ENCODE measurements at places on chromosomes 13 and 19.

GRCh38 chr13:41970918-41971317, 10.0 kb upstream of the VWA8 start:
- no peak for DNase-seq

DNA sequence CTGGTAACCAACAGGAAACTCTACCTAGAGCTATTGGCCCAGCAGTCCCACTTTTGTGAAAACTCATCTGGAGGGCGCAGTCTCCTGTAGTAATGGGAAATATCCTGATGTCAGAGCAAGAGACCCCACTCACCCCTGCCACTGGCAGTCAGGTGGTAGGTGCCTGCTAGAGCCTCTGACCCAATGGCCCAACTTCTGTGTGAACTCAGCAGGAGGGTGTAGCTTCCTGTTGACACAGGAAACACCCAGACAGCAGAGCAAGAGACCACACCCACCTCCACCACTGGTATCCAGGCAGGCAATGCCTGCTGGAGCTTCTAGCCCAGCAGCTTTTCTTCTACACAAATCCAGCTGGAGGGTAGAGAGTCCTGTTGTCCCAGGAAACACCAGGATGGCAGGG, 1176.8 kb upstream of the PRR20A start:
- DNase-seq, result no peak

- no peak for DNase-seq
Measured at GRCh38 chr13:48630291-48630690, 23.4 kb upstream of the CYSLTR2 start.

GRCh38 chr19:1318678-1319471, 33.2 kb downstream of the EFNA2 start:
- no peak for DNase-seq

GRCh38 chr19:33504058-33504444, 17.5 kb downstream of the PEPD start:
- DNase-seq, result no peak

DNA sequence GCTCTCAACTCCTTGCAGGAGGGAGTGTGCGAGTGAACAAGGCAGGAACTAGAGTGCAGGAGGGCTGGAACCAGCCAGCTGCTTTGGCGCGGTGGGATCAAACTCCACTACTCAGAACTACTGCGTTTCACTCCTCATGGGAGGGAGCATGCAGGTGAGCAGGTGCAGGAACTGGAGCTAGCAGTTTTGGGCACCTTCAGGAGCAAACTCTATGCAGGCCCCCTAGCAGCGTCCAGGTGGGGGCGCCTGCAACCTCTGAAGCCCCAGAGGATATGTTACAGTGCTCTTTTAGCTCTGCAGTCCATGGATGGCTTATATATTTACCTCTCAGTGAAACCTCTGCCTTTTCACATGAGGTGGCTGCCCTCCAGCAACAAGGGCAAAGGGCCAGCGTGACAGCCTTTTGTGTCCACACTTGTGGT, 1303.4 kb downstream of the PCDH9 start:
- DNase-seq, result no peak

DNA sequence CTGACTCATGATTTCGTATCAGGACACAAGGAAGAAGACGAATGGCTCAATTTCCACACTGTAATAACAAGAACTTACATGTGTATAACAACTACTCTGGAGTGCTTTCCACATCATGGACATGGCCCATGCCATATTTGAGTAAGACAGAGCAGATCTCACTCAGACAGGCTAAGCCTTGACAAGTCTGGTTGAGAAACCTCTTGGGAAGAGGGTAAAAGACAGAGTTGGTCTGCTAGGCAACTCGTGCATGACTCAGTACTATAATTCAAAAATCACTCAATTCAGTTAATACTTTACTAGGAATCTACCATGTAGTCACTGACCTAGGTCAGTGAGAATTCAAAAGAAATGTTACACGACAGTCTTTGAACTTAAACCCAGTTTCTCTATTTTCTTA, 5.7 kb upstream of the THSD1 start:
- DNase-seq, result no peak

DNA sequence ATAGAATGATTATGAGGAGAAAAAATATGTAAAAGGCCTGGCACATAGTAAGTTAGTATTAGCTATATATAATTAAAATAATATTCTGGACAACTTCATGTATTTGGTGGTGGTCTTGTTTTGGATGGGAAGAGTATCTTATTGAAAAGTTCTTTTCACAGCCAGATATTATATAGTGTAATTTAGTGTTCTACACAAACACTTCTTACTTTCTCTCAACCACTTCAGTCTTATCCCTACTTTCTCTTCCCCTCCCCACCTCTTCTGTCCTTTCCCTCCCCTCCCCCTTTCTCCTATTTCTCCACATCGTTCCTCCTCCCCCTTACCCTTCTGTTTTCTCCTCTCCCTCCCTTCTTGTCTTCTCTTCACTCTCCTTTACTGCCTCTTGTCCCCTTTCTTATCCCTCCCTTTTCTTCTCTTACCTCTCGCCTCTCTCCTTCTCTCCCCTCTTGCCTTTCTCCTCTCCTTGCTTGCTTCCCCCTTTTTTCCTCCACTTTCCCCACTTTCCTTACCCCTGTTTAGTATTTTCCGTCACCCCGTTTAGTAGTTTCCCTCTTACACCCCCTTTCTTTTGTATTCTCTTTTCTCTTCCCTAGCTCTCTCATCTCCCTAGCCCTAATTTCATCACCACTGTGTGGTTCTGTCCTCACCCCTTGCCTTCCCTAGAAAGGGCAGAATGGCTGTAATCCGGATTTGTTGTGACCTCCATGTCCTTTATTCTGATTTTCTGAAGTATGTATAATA, 107.2 kb upstream of the MLNR start:
- no peak for DNase-seq

DNA sequence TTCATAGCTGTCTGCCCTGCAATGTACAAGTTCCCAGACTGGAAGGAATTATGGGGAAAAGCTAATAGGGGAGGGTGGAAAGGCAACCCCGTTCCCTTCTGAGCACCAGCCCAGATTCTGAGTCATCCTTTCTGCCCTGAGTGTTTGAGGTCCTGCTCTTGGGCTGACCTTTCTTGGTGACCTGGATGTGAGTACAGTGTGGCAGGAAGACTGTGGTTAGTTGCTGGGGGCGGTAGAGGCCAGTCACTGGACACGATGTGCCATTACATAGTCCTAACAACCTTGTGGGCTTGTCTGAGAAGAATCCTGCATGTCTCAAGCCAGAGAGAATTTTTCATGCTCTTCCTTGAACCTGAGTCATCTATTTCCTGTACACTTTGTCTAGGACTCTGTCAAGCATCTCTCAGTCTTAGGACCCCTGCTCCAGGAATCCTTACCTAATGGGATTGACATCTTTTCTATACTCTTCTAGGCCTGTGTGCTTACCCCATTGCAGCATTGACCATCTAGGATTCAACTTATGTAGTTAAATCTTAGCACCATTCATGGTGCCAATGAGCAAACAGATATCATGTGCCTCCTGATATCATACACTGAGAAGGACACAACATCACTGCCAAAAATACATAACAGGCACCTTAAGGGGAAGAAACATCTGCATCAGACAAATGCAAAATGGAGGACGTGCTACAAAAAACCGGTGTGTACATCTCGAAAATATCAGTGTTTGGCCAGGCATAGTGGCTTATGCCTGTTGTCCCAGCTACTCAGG, 8.1 kb upstream of the ANGPTL4 start:
- peak; percentile 72 for DNase-seq

Data from AG09319 (cell line).